ENCODE measurements at places on chromosomes 4 and X.

GRCh38 chr4:38373375-38373774 is 290.6 kb upstream of the KLF3 start:
- DNase-seq = no peak

DNA sequence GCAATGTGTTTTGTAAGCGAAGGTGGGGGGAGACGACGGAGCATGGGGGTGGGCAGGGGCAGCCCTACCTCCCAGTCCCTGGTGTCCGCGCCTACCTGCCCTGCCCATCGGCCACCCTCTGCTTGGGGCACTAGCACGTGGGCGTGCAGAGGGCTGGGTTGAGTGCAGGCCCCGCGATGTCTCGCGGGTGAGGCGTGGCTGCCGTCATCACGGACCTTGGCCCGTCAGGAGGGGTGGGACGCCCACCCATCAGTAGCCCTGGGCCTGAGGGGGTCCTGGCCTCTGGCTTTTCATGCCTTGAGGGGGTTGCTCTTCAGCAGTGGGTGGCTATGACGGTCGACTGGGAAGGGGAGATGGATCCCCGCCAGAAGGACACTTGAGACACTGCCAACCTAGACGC is 36.1 kb upstream of the GEMIN8 start:
- no peak for DNase-seq

- no peak for DNase-seq
Measured at GRCh38 chrX:133722756-133723155, 262.6 kb downstream of the GPC3 start.

DNA sequence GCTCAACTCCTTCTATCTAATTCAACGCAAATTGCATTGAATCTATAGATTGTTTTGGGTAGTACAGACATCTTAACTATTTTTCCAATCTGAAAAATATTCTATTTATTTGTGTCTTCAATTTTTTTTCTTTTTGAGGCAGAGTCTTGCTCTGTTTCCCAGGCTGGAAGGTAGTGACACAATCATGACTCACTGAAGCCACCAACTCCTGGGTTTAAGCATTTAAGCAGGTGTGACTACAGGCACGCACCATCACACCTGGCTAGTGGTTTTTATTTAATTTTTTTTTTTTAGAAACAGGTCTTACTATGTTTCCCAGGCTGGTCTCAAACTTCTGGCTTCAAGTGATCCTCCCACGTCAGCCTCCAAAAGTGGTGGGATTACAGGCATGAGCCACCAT is 98.3 kb downstream of the GK start:
- DNase-seq = no peak

GRCh38 chrX:132467026-132467425 is 21.8 kb downstream of the MBNL3 start:
- peak; percentile 28 for DNase-seq

GRCh38 chr4:40256329-40256728 is 59.5 kb downstream of the RHOH start:
- no peak for DNase-seq

DNA sequence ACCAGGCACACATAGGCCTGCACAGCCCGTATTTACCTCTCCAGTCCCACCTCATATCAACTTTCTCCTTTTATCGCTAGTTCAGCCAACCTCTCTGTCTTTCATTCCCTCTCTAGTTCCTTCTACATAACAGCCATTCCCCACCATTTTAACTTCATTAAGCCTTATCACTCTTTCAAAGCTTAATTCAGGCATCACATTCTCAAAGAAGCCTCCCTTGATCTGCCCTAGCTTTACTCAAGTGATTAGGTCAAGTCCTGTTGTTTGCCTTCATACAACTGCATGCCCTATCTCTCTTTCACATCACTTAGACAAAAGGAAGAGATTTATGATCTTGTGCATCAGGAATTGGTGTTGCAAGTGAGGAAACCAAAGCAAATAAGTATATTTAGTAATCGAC is 74.2 kb downstream of the ALPK1 start:
- no peak for DNase-seq

DNA sequence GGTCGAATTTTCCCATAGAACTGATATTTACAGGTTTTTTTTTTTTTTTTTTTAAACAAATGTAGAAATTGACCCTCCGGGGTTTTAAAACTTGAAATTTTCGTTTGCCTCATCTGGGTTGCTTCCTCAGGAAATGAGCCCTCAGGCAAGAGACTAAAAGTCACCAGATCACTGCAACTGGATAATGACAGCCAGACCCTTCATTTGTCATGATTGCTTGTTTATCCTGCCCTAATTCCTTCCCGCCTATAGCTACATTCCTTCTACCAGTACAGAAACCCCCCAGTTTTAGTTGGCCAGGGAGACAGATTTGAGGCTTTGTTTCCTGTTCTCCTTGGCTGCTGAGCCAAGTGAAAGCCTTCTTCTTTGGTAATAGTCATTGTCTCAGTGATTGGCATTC is 44.0 kb upstream of the IGFBP7 start:
- no peak for DNase-seq

DNA sequence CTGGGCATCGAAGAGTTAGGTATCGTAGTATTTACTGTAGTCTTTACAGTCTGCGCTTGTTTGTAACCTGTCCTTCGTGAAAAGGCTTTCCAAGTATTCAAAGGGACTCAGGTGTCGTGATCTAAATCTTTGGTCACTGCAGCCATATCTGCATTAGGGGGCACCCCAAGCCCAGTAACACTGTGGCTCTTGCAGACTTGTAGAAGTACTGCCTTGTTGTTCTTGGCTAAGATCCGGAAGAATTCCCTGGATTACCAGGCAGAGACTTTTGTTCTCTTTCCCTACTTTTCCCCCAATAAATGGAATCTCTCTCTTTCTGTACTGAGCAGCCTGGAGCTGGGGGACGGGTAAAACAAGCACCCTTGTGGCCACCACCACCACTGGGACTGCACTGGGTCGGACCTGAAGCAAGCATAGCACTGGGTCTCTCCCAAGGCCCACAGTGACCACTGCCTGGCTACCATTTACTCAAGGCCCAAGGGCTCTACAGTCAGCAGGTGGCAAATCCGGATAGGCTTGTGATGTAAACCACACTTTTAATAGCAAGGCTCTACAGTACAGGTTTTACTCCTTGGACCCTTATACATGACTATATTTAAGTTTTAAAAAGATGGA is 12.0 kb downstream of the CXorf58 start:
- DNase-seq = no peak

- no peak for DNase-seq
Measured at GRCh38 chr4:76729460-76729859, 168.5 kb downstream of the SOWAHB start.

All from GM03348 (cell line).